GM13977 (cell line): ENCODE measurements at places on chromosomes 2 and 18.

GRCh38 chr18:56030060-56030459, 442.1 kb upstream of the TCF4 start:
- no peak for DNase-seq

DNA sequence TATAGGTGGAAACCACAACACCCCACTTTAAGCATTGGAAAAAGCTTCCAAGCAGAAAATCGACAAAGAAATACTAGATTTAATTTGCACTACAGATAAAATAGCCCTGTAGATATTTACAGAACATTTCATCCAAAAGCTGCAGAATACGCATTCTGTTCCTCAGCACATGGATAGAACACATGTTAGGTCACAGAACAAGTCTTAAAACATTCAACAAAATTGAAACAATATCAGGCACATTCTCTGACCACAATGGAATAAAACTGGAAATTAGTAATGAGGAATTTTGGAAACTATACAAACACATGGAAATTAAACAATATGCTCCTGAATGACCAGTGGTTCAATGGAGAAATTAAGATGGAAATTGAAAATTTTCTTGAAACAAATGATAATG, 27.8 kb upstream of the XDH start:
- no peak for DNase-seq

GRCh38 chr2:101751875-101752619, 54.5 kb downstream of the MAP4K4 start:
- peak; percentile 42 for DNase-seq

GRCh38 chr18:12880541-12880910, 3.5 kb downstream of the PTPN2 start:
- no peak for DNase-seq

GRCh38 chr18:49510393-49511115, 23.5 kb upstream of the C18orf32 start:
- peak; percentile 54 for DNase-seq
